ENCODE measurements at places on chromosomes 16 and 17. TPM values are rescaled to one million over a fixed set of nuclear protein-coding genes. Genes with fewer than 3 reads are reported as not detected.

The RRAD gene
- total RNA-seq: 0.95 TPM

The ABCA8 gene
- total RNA-seq: not detected

The TNRC6C gene
- total RNA-seq: 36.5 TPM

The ANKFN1 gene
- not detected for total RNA-seq

The OSBPL7 gene
- 36.7 TPM for total RNA-seq

The P2RX5 gene
- total RNA-seq: 220 TPM

The IQCK gene
- 0.71 TPM for total RNA-seq

The PRRT2 gene
- 0.91 TPM for total RNA-seq

The KCNJ16 gene
- not detected for total RNA-seq

The ST6GALNAC2 gene
- total RNA-seq: not detected

The SPATA22 gene
- total RNA-seq: 0.20 TPM

The IRX5 gene
- 0.34 TPM for total RNA-seq

The BIRC5 gene
- 53.4 TPM for total RNA-seq

The CDRT15L2 gene
- not detected for total RNA-seq

The CA5A gene
- not detected for total RNA-seq

The RNF222 gene
- total RNA-seq: not detected

The AGRP gene
- not detected for total RNA-seq

Measured in T-helper 1 cell treated with Interleukin-12 subunit alpha and Interleukin-12 subunit beta and Interleukin-4 antibody, amounts not matched to agents 30 ng/mL and 1 ng/mL, for 36 hours (primary cell).